Endothelial cell of umbilical vein (primary cell): ENCODE measurements at places on chromosomes 7 and 10. TPM values are rescaled to one million over a fixed set of nuclear protein-coding genes. Genes with fewer than 3 reads are reported as not detected.

DNA sequence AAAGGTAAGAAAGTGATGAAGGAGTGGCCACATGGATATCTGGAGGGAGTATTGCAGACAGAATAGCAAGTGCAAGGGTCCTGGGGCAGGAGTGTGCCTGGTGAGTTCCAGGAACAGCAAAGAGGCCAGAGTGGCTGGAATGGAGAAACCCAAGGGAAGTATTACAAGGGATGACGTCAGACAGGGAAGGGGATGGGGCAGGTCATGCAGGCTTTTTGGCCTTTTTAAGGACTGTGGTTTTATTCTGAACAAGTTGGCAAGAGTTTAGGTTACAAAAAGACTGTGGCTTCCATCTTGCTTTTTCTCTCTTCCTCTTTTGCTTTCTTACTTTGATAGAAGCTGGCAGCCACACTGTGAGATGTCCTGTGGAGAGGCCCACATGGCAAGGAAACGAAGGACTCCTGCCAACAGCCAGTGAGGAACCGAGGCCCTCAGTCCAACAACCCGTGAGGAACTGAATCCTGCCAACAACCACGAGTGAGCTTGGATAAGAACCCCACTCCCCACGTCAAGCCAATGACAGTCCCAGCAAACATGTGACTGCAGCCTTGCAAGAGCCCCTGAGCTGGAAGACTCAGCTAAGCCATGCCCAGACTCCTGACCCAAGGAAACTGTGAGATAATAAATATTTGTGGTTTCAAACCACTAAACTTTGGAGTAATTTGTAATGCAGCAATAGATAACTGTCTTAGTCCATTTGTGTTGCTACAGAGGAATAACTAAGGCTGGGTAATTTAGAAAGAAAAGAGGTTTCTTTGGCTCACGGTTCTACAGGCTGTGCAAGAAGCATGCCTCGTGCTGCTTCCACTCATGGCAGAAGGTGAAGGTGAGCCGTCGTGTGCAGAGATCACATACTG, 19.8 kb upstream of the KDM7A start:
- DNase-seq = no peak

DNA sequence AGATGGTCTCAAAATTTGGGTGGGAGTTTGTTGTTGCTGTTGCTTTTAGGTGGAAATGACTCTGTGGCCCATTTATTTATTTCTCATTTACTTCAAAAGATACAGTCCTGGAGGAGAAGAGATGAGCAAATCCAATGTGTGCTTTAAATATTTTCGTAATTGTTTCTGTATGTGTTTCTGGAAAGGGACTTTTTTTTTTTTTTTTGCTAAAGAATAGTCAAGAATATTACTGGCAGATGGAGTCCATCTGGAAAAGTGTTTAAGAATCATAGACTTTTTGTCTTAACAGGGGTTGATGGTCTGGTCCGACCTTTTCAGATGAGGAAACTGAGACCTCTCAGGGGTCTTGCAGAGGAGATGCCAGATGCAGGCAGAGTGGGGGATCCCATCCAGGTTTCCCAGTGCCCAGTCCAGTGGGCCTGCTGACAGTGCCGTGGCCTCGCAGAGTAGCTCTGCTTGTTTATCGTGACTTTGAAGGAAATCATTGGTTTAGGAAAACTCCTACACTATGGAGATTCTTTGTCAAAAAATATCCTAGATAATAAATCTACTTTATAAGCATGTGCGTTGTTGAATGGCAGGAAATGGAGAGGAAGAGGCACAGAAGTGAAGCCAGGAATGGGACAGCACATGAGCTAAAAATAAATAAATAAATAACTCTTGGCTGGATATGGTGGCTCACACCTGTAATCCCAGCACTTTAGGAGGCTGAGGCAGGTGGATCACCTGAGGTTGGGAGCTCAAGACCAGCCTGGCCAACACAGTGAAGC, 164.3 kb upstream of the SVIL start:
- DNase-seq = peak; percentile 88

GRCh38 chr10:49144058-49144720, 10.4 kb upstream of the FAM170B start:
- DNase-seq = no peak

GRCh38 chr7:139060695-139061237, 24.9 kb upstream of the ZC3HAV1L start:
- DNase-seq = peak; percentile 24

DNA sequence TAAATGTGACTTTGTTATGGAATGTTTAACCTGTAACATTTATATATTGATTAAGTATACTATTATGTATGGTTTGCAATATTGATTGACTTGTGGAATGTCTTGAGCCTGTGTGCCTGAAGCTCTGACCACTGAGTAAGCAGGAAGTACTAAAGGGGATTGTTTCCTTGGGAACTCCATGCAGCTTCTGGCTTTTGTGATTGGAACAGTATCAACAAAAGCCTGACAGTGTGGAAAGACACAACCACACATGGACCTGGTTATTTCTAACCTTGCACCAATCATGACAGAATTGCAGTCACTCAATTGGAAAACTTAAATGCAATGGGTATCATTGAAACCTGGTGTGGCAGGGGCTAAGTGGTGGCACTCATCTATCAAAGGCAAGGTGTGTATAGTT, 45.5 kb upstream of the PIK3CG start:
- peak; percentile 64 for DNase-seq

- no peak for DNase-seq
Observed at GRCh38 chr7:8818406-8818805, 385.0 kb downstream of the NXPH1 start.

DNA sequence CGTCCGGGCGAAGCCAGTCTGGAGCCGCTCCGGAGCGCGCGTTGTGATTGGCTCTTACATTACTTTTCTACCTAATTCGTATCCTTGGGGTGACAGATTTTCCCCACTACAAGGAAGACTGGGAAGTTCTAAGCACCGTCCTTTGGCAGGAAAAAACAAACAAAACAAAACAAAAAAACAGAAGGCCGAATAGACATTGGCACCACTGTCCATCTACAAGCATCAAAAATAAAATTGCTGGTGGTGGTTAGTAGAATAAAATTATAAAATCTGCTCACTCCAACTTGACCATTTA, 651 bp upstream of the SKAP2 start:
- no peak for DNase-seq

DNA sequence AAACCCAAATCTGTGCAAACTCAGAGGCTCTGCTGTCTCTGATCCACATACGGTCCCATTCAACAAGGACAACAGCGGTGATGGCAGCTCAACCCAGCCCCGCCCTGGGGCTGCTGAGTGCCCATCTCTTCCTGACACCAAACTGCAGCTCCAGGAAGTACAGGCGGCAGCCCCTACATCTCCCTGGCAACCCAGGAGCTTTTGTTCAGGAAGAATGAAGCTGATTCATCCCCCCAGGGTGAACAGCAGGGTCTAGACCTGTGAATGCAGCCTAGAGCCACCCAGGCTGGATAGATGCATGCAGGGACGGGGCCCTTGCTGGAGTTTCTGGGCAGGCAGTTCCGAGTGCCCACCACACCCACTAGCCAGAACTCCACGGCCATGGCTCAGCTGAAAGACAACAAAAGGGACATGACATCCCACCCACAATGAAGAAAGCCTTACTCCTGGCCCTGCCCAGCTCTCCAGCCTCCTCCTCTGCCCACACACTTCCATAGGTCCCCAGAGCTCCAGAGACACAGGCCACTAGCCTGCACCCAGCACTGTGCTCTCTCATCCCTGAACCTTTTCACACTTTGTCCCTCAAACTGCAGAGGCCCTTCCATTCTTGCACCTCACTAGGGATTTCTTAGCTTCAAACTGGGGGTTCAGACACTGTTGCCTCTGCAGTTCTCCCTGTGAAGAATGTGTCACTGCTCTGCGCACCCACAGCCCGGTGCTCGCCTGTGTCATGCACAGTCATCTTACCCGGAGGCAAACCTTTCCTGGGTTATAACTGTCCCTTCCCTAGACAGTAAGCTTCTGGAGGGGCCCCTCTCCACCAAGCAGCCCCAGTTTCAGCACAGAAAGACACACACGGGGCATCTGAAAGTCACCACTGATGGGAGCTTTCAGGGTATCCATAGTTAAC, 99.1 kb downstream of the GRID1 start:
- DNase-seq = no peak

DNA sequence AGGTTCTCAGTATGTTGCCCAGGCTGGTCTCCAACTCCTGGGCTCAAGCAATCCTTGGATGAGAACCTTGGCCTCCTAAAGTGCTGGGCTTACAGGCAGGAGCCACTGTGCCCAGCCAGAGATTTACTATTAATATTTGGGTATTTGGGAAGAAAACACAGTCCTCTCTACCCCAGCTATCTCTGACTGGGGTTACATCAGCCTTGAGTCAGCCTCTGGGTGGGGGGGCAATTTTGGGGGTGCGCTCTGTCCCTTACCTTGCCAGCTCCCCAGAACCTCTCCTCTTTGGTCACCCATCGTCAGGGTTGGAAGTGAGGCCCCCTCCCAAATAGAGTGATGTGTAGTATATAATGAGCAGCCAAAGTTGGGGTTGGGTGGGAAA, 1.8 kb downstream of the MLXIPL start:
- DNase-seq = no peak

GRCh38 chr10:26269754-26270153, 53.2 kb downstream of the GAD2 start:
- no peak for DNase-seq

DNA sequence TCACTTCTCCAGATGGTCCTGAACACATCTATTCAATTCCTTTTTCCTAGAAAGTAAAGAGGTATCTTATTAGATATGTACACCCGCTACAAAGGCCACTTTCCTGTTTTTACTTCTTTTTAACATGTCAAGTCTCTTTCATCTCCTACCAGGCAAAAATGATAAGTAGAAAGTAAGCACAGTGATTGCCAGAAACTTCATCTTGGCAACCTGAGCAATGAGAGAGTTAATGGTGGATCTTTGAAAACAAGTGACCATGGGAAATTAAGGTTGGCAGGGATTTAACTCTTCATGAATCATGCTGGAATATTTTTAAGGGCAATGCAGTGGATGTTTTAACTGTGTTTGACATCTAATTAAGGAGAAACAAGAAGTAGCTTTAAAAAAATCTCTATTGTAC, 2.7 kb downstream of the SEMA3A start:
- peak; percentile 55 for DNase-seq

DNA sequence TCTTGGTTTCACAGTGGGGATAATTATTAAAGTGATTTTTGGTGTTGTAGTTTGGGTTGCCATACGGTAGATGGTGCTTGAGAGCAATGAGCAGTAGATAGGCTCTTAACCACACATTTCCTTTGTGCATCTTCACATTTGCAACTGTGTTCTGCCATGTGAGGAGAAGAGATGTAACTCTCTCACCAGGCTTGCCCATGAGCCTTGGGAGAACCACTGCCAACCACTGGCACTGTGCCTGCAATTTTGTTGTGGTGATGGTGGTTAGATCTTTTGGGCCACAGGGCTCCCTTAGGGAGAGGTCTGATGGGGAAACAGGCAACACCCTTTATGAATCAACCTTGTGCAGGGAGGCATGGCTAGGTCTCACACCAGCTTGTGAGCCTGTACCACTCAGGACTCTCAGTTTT, 204.3 kb downstream of the CCDC7 start:
- no peak for DNase-seq

- DNase-seq = no peak
Observed at GRCh38 chr7:99824091-99824490, 3.7 kb upstream of the CYP3A43 start.

GRCh38 chr10:69061305-69062161, 26.4 kb upstream of the SRGN start:
- peak; percentile 96 for DNase-seq

DNA sequence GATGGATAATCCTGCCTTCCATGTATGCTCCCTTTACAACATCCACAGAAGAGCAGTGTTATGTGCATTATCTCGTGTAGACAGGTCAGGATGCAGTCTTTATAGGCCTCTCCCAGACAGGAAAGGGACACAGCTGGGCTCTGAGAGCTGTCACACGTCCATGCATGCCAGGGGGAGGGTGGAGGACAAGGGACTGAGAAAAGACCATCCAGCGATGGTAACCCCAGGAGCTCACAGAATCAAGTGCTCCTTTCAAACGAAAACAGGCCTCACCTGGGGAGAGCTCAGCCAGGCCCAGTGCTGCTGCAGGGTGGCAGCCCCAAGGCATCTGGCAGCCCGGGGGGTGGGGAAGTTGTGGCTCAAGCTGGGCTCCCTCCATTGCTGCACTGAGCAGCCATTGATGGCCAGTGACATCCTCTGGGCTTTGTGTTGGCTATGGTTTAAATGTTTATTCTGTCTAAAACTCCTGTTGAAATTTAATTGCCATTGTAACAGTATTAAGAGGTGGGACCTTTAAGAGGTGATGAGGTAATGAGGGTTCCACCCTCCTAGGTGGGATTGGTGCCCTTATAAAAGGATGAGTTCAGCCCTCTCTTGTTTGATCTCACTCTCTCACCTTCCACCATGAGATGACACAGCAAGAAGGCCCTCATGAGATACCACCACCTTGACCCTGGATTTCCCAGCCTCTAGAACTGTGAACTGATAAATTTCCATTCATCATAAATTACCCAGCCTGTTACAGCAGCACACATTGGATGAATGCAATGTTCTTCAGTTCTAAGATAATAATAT, 15.7 kb downstream of the JCAD start:
- peak; percentile 59 for DNase-seq

DNA sequence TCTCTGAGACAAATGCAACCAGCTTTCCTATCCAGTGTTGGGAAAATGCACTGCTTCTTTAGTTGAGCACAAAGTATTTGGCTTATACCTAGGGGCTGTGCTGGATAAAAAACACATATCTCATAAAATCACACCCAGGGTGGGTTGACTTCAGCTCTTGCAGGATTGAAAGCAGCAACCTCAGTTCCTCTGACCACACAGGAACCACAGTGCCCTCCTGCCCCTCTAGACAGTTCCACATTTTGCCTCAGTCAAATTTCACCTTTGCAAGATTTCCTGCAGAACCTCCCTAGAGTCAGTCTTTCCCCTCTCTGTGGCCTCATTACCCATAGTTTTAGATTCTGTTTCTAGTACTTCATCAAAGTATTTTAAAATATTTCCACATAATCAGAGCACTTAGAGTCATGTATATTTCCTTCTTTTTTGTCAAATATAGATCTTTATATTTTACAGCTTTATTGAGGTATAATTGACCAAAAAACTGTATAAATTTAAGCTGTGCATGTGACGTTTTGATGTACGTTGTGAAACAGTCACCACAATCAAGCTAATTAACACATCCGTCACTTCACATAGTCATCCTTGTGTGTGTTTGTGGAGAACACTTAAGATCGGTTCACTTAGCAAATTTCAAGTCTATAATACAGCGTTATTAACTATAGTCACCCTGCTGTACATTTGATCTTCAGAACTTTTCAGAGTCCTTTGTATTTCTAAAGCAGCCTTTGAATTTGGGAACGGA, 37.0 kb upstream of the EGR2 start:
- no peak for DNase-seq

- peak; percentile 86 for DNase-seq
Observed at GRCh38 chr7:22082886-22083703, 137.4 kb upstream of the CDCA7L start.

- peak; percentile 76 for DNase-seq
Observed at GRCh38 chr10:125158601-125159485, 1.5 kb downstream of the CTBP2 start.

- peak; percentile 52 for DNase-seq
Observed at GRCh38 chr10:16776896-16777295, 40.3 kb downstream of the RSU1 start.

GRCh38 chr7:43143918-43144589, 31.6 kb downstream of the HECW1 start:
- no peak for DNase-seq

Gene TFPI2
- polyA plus RNA-seq = 49.9 and 57.3 TPM in 2 replicates

Gene PDE6C
- polyA plus RNA-seq = not detected in 2 replicates

Gene TRPV5
- not detected in 2 replicates for polyA plus RNA-seq

Gene GPR15LG
- not detected in 2 replicates for polyA plus RNA-seq

Gene COL26A1
- polyA plus RNA-seq = 0.03 TPM in 1 of 2 replicates, not detected in the other

Gene GIMAP2
- polyA plus RNA-seq = 18.0 and 21.3 TPM in 2 replicates

Gene PRF1
- not detected in 2 replicates for polyA plus RNA-seq

Gene ABCB1
- polyA plus RNA-seq = 5.1 and 7.5 TPM in 2 replicates

Gene UNCX
- polyA plus RNA-seq = not detected in 2 replicates

Gene ZCCHC24
- 4.7 and 5.2 TPM in 2 replicates for polyA plus RNA-seq
